ENCODE measurements at places on chromosomes 2 and 18.

DNA sequence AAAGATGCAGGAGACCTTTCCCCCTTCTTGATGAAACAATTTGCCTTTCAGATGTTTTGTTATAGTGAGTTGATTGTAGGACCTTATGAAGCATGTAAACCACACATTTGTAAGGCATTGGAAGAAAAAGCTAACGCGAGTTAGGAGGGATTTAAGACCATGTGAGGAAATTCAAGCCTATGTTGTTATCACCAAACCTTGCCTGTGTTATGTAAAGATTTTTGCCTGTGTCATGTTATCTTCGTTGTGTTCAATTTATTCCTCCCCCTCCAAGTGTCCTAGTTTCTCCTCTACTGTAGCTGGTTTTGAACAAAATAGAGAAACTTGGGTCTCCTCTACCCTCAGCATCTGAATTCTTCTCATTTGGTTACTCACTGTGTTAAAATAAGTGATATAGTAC lies 173.0 kb downstream of the NEDD4L start:
- no peak for DNase-seq

DNA sequence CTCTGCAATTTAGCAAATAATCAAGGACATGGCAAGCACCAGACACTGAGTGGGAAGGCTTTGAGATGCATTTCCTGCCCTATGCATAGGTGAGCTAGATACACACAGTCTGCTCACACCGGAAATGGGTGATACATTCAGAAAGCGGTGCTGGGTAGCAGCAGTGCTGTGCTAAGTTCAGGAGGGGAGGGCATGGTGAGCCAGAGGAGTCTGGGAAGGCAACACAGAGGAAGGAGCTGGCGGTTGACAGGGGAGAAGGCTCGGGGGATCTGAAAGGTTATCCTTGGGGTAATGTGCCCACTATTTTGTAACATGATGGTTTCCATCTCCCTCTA lies 57.4 kb upstream of the EPAS1 start:
- DNase-seq: no peak

DNA sequence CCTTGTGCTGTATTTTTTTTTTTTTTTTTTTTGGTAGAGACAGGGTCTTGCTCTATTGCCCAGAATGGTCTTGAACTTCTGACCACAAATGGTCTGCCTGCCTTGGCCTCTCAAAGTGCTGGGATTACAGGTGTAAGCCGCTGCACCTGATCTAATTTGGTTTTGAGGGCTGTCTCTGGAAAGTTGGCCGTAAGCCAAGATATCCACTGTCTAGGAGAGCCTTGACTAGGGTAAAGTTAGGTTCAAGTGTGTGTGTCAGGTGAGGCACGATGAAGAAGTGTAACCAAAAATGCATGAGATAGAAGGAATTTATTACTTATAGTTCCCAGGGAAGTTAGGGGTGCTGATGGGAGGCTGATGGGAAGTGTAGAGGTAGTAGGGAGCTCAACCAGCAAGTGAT lies 46.7 kb downstream of the INO80C start:
- no peak for DNase-seq

DNA sequence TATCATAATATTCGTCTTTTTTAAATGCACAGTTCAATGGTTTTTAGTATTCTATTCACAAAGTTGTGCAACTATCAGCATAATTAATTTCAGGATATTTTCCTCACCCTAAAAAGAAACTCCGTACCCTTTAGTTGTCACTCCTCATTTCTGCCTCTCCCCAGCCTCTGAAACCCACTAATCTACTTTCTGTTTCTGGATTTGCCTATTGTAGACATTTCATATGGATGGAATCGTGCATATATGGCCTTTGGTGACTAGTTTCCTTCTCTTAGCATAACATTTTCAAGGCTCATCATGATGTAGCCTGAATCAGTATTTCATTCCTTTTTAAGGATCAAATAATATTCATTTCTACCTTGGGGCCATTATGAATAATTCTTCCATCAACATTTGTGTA lies 18.5 kb downstream of the NEURL3 start:
- no peak for DNase-seq

GRCh38 chr2:40421631-40422297 lies 30.1 kb downstream of the SLC8A1 start:
- no peak for DNase-seq
